ENCODE measurements at places on chromosomes 7 and 10.

- DNase-seq, result no peak
Measured at GRCh38 chr7:133705596-133705995, 421.5 kb upstream of the LRGUK start.

GRCh38 chr10:35574924-35575352 lies 30.2 kb upstream of the GJD4 start:
- no peak for DNase-seq

DNA sequence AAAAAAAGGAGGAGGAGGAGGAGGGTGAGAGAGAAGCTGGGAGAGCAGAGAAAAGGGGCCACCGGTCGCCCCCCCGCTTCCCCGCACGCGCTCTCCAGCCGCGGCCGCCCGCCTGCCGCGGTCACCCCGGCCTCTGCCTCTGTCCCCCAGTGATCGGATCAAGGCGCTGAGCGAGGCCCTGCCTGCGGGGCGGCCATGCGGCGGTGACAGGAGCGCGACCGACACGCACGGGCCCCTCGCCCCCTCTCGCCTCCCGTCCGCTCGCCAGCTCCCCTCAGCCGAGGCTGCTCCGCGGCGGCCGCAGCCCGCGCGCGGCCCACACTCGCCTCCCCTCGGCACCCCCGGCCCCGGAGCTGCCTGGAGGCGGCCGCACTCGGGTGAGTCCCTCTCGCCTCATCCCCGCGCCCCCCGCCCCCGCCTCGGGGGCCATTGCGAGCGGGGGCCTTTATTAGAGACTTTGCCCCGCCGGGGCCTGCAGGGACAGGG lies at the start of gene GTF2I:
Gene GTF2I, plus strand, starts transcription at position 27 of the 486 bp plus-strand sequence. CDS start 31,411 bp downstream, outside the sequence.
- peak; percentile 26 for DNase-seq

- DNase-seq, result no peak
Measured at GRCh38 chr7:74482629-74483401, 29.1 kb downstream of the GTF2IRD1 start.

DNA sequence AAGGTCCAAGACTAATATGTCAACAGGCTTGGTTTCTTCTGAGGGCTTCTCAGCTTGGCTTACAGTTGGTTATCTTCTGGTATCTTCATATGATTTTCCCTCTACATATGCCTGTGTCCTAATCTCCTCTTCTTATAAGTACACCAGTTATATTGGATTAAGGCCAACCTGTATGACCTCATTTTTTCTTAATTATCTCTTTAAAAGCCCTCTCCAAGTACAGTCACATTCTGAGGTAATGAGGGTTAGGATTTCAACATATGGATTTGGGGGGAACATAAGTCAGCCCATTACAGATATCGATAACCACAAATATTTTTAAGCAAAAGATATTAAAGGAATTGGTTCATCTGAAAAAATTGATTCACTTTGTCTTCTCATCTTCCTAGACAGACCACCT lies 49.2 kb downstream of the IQUB start:
- DNase-seq, result no peak

DNA sequence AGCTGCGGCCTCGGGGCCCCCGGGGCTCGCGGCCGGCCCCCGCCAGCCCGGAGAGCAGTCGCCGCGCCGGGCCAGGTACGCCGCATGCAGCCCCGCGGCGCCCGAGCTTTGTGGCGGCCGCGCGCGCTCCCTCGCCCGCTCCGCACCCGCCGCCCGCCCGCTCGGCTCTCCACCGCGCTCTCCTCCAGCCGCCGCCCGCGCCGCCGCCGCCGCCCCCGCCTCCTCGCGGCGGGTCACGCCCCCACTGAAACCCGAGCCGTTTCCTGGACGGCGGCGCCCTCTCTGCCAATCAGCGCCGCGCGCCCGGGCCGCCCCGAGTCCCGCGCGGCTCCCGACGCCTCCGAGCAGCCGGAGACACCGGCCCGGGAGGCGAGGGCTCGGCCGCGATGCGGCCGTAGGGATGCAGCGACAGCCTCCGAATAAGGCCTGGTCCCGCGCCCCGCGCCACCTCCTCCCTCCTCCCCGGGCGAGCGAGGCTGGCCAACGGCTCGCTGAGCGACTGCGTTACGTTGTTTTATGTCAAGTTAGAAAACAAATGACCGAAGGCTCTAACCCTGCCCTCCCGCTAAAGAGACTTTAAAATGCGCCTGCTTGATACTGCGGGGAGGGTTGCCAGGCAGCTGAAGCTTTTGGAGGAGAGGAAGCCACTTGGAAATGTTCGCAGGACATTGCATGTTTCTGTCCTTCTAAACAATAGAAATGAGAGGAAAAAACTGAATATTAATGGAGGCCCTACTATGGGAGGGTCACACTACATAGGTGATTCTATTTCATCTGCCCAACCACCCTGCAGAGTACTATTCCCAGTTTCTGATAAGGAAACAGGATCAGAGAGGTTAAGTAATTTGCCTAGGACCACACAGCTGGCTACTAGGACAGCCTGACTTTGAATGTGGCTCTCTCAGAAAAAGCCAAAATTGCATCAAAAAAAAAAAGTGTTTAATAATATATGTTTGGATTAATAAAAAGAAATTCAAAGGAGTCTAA lies at the start of gene FGFR2:
Gene FGFR2, minus strand, starts transcription at position 182 of the 987 bp plus-strand sequence. CDS start 4,627 bp downstream, outside the sequence.
- no peak for DNase-seq

DNA sequence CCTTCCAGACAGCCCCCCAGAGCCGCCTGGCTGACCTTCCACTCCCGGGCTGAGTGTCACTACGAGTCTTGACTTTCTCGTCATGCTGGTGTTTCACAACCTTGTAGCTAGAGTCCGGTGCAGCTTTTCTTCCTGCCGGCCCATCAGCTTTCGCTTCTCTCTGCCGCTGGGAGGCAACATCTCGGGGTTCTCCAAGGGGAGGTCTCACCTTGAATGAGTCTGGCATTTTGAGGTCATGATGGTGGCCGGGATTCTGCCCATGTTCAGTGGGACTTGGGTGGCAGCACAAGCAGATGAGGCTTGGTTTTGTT lies 285.2 kb downstream of the CAMK1D start:
- no peak for DNase-seq

- no peak for DNase-seq
Measured at GRCh38 chr7:95886501-95887090, 114.2 kb downstream of the DYNC1I1 start.

DNA sequence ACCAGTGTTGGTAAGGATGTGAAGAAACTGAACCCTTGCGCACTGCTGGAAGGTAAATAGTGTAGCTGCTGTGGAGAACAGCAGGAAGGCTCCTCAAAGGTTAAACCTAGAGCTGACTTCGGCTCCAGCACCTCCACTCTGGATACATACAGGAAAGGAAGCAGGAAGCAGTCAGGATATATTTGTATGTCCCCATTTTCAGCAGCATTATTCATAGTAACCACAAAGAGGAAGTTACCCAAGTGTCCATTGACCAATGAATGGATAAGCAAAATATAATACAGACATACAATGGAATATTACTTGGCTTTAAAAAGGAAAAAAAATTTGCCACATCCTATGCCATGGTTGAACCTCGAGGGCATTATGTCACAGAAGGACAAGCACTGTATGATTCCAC lies 15.0 kb downstream of the RET start:
- DNase-seq, result no peak

Data from stimulated activated CD4-positive, alpha-beta T cell treated with anti-CD3 and anti-CD28 coated beads, Interleukin-15, amount 100 ng/mL, for 48 hours (primary cell).